Spleen (tissue), 13 donors: ENCODE measurements at places on chromosomes 7 and 10. TPM values are rescaled to one million over a fixed set of nuclear protein-coding genes. Genes with fewer than 3 reads are reported as not detected.

DNA sequence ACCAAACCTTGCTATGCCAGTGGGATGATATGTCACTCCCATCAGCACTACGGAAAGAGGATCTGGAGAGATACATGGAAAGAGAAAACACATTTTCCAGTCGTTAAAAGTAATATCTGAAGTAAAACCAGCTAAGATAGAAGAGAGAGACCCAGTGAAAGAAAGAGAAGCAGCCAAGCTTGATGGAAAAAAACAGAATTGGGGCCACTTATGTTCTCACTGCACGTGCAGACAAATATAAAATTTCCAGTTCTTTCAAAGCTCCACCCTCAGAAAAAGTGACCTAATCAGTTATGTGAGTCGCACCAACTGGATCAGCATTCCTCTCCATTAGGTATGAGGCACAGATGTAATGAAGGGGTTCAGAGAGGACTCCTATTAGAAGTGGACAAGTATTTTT, 266.1 kb downstream of the MTERF1 start:
- no peak for DNase-seq

SFTPA1 gene
- not detected for total RNA-seq

GRCh38 chr10:99569961-99570360, 37.2 kb downstream of the NKX2-3 start:
- no peak for DNase-seq

- no peak for DNase-seq
Measured at GRCh38 chr10:118790058-118790457, 35.3 kb upstream of the CACUL1 start.

GPR85 gene
- total RNA-seq: 4.8 TPM

ZNF518A gene
- 34.0 TPM for total RNA-seq

AKR1C4 gene
- total RNA-seq: not detected

DNA sequence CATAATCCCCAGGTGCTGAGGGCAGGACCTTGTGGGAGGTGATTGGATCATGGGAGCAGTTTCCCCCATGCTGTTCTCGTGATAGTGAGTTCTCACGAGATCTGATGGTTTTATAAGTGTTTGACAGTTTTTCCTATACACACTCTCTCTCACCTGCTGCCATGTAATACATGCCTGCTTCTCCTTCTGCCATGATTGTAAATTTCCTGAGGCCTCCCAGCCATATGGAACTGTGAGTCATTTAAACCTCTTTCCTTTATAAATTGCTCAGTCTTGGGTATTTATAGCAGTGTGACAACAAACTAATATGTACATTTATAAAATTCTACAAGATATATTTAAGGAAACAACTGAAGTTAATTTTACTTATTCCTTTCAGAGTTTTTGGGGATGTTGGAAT, 170.8 kb upstream of the BET1 start:
- DNase-seq: no peak

CFAP58 gene
- total RNA-seq: not detected

DNA sequence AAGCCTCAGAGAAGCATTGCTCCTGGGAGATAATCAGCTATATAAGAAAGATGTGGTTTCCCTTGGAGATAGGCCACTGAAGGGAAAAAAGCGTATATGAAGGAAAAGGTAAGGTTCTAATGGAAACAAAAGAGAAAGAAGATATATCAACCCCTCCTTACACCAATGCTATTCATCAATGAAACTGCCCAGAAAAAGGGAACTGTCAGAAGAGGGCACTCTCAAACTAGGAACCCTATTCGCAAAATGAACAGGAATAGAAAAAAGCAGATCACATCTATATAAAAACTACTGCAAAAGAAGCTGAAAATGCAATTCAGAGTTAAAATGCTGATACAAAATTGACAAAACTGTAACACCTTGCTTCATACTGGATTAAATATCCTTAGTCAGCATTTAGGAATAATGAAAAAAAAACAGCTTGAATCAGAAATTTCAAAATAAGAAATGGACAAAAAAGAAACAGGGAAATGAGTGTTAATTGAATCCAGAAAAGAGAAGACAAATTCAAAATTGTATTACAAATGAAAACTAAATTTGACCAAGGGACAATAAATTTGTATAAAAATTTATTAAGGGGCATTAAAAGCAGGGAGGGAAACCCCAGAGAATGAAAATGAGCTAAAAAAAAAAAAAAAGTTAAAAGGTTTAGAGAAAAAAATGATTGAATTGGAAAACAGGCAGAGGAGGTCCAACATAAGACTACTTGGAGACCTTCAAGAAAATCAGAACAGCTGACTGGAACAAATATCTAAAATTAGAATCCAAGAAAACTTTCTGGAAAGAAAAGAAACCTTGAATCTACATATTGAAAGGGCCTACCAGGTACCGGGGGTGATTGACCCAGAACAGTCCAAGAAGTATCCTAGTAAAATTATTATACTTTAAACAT, 17.9 kb downstream of the NHLRC2 start:
- no peak for DNase-seq

NKX6-2 gene
- total RNA-seq: not detected

DNA sequence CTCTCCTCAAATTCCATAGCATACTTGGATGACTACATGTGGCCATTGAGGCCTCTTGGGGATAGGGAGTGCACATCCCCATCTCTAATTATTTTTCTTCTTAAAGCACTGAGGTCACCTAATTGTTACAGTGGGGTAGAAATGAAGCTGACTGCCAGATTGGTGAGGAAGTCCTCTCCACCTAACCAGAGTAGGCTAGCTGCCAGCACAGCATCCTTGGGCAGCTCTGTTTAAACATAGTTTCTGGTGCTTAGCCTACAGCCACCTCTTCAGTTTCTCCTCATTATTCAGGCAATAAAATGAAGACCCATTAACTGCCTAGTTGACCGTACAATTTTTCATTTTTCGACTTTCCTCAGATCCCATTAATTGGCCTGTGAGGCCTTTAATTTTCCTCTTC, 104.6 kb downstream of the MLLT10 start:
- DNase-seq: no peak
